ENCODE measurements at places on chromosomes 13 and 19.

GRCh38 chr19:58274771-58275201 is 4.0 kb upstream of the ZNF8 start:
- no peak for DNase-seq

DNA sequence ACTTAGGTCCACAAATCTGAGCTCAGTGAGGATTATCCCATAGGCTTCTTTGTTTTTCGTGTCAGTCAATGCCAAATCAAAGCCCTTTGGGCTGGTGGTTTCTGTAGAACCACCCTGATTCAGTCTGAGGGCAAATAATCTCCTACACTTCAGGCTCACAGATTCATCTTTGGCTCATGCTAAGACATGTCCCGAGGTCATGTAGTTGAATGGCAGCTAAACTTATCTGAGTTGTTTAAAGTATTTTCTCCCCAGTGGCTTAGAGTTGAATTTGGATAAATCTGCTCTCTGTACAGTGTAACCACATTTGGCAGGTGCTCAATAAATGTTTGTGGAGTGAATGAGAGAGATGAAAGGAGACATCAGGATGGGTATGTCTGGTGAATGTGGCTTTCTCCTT is 13.1 kb upstream of the SLC25A42 start:
- DNase-seq = no peak

- DNase-seq = no peak
Measured at GRCh38 chr19:8511573-8512101, 2.3 kb downstream of the ZNF414 start.

- no peak for DNase-seq
Measured at GRCh38 chr19:3135961-3136683, at the start of gene GNA15. TSS of gene GNA15 (plus strand) at chr19:3136033. CDS start at chr19:3136451, 418 bp downstream.

- DNase-seq = no peak
Measured at GRCh38 chr13:71879129-71879535, 12.1 kb upstream of the DACH1 start.

DNA sequence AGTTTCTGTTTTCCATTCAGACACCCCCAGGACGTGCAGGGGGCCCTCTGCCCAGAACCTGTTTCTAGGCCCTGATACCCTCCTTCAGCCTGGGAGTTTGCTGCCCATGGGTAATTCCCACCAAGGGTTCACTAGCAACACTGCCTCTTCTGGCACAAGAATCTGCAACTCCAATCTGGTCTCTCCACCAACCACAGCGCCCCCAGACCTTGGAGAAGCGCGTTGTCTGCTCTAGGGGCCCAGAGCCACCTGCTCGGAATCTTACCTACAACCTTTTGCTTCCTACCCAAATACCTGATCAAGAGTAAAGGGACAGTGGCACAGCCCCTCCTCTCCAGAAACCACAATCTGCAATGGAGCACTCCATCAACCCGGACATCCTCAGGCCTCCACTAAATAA is 763 bp downstream of the ZNF180 start:
- no peak for DNase-seq

- DNase-seq = no peak
Measured at GRCh38 chr13:35856721-35857364, 274.3 kb downstream of the DCLK1 start.

DNA sequence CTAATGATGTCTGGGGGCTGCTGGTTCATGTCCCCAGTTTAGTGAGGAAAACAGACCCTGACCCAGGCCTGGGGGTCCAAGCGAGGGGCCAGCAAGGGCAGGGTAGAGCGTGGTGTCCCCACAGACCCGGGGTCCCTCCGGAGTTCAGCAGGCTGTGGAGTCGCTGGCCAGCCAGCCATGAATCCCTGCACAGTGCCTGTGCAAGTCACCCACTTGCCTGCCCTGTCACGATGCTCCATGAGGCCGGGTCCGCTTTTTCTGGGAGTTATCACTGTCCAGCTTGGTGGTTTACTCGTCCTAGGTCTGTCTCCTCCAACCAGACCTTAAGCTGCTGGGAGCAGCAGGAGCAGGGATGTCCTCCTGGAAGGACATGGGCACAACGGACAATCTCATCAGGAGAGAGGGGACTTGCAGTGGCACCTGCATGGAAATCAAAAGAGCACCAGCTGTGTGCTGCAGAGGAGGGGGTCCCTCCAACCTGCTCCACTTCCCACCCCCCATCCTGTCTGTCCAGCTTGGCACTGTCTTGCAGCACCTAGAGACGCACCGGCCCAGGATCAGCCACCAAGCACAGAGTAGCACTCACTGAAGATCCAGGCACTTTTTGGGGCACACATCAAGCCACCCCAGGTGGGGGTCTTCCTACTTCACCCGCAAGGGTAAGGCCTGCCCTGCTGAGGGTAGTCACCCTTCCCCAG is 121.8 kb downstream of the URI1 start:
- DNase-seq = no peak

GRCh38 chr19:46299004-46299509 is 2.2 kb downstream of the HIF3A start:
- DNase-seq = no peak

GRCh38 chr19:13556552-13556951 is 50.3 kb upstream of the CACNA1A start:
- DNase-seq = no peak

DNA sequence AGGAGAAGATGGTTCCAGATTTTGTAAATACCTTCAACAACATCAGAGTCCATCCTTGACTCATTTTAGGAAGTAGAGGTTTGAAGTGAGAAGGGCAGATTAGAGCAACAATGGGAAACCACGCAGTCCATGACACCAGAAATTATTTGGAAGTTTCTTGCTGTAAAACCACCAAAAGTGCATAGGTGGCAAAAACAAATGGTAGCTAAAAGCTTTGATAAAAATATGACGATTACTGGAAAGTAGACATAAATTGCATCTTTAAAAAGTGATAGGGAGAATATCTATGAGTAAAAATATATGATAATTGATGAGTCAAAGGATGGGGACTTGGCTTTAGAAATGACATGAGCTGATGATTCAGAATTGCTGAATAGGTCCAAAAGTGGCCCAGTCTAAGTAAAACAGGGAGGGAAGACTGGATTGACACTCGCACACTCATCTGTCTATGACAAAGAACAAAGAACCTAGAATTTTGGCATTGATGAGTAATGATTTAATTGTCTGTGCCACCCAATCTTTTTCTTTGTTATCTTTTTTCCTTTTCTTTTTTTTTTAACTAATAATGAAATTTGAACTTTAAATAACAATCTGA is 472.2 kb downstream of the MYO16 start:
- no peak for DNase-seq

GRCh38 chr19:810883-811489 is 10.8 kb downstream of the PLPPR3 start:
- DNase-seq = no peak

- no peak for DNase-seq
Measured at GRCh38 chr13:39938596-39938995, 283.1 kb downstream of the COG6 start.

DNA sequence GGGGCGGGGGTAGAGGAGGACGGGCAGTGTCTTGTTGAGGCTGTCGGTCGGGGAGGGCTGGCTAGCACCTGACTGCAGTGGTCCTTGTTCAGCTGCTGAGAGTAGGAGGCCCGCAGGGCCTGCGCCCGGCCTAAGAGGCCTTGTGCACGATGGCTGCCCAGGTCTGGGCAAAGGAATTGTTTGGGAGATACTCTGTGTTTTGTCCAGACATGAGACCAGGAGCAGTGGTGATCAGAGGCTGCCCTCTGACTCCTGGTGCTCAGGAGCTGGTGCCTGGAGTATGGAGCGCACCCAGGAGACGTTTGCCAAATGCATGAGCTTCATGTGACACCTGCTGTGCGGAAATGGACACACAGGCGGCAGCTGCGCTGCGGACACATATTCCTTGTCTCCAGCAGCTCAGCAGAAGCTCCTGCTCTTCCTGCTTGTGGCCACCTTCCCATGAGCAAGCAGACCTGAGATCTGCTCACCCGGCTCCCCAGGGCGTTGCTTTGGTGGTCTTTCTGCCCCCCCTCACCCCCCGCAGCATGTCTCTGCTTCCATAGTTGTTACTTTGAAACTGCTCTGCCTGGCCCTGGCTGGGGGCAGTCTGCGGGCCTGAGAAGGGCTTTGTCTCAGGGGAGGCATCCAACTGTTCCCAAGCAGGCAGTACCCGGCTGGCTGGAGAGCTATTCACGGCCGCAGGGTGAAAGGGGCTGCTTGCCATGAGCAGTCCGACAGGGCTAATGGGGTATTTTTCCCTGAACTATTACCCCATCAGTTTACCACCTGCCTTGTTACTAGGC is 163.9 kb downstream of the TEX29 start:
- DNase-seq = no peak

GRCh38 chr13:73849292-73849691 is 284.9 kb downstream of the KLF12 start:
- DNase-seq = no peak

DNA sequence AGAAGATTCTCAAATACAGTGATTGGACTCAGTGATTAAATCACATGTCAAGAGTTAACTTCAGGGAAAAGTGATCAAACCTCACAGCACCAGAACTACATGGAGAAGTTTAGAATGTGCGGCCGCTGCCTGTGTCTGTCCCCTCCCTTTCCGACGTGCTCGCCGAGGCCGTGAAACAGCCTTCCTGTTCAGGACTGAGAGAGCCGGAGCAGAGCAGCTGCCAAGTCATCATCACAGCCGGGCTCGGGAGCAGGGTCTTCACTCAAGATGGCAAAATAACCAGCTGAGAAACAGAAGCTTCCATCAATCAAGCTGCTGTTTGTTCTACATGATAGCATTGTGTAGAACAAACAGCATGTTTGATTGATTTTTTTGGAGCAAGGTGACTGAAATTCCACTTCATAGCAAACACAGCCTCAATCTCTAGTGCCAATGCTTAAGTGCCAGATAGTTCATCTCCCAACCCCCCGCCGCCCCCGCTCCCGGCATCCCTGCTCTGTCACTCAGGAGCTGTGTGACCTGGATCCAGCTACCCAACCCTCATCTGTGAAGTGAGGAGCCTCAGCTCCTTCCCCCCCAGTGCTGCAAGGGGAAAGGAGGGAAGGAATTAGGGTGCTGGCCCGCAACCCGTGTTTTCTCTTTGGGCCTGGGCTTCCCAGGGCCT is 70.6 kb downstream of the HSPH1 start:
- DNase-seq = no peak

- DNase-seq = no peak
Measured at GRCh38 chr19:10768936-10769335, 51.1 kb downstream of the DNM2 start.

GRCh38 chr13:36887758-36888521 is 32.1 kb downstream of the SMAD9 start:
- DNase-seq = no peak

DNA sequence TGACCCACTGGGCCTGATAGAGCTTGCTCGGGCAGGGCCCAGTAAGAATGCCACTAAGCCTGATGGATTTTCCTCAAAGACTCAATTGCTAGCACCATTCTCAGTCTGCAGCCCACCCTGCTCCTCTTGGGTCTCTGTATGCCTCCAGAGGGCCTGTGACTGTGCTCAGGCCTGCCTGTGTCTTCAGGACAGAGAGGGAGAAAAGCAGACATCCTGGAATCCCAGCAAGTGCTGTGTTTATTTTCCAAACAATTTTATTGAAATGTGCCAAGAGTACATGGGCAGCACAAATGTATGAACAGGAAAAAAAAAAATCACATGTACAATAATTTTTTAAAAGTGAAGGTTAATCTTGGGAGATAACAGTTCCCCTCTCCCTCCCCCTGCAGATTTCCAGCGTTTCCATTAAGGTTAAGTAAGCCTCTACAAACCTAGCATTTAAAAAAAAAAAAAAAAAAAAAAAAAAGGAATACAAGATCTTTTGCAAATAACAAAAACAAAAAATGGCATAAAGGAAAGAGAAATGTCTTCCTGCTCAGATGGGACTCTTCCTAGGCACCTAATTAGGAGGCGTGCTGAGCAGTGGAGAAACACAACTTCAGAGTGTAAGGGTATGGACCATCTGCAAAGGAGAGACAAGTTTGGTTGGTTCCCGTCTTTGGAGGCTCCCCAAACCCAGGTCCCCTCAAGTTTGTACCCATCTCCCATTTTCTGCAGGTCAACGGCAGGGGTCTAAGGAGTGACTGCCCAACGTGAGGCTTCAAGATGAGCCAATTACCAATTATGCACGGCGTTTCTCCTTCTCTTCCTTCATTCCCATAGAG is 4.8 kb upstream of the ECH1 start:
- DNase-seq = no peak

DNA sequence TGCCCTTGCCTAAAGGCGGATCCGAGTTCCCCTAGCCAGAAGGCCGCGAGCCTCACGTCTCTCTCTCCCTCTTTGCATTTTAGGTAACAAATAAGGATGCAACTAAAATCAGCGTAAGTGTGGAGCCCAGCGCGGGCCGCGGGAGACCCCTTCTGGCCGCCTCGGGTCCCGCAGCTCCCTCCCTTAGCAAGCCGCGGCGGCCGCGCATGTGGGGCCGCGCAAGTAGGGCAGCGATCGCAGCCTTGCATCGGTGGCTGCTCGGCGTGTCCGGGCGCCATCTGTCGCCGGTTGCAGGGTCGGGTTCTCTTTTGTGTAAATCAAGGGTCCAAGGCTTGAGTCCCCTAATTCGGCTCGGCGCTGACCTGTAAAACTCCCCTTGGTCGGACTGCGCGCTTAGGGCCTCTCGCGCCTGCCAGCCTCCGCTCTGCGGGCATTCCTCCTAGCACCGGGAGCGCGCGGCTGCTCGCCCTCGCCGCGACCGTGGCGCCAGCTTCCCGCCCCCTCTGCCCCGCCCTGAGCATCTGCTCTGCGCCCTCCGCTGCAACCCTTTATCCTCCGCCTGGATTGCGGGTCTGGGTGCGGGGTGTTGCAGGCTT is 2.7 kb downstream of the VSTM2B start:
- peak; percentile 38 for DNase-seq

DNA sequence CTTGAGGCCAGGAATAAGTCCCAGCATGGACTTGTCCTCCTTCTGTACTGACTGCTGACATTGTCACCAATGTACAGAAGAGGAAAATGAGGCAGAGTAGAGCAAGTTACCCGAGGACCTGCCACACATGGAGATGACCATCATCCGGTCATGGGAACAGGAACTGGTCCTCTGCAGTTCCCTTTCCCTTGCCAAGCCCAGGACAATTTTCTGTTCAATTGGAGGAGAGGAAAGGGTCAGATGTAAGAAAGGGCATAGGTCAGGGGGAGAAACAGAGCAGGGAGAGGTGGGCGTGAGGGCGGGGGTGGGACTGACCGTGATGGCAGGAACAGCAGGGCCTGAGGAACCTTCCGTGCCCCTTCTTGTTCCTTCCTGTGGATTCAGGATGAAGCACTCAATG is 18.6 kb downstream of the PHLDB3 start:
- DNase-seq = no peak

DNA sequence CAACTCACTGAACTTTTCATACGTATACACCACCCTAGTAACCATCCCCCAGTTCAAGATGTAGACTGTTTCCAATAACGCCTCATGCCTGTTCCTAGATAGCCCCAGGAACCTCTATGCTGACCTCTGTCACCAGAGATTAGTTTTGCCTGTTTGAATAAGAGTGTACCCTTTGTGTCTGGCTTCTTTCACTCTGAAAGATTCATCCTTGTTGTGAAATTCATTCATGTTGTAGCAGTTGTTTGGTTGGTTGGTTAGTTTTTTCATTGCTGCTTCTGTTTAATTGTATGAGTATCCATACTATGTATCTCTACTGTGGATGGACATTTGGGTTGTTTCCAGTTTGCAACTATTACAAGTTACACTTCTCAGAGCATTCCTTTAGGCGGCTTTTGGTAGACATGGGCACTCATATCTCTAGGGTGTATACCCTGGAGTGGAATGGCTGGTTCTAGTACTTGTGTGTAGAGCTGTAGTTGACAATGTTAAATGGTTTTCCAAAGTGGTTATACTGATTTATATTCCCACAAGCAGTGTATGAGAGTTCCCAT is 1.6 kb downstream of the RNASEH2B start:
- no peak for DNase-seq

Data from activated CD4-positive, alpha-beta T cell treated with anti-CD3 and anti-CD28 coated beads, Interleukin-2, amount 50 U/mL, for 24 hours (primary cell).